ENCODE measurements at places on chromosomes 6 and 20. TPM values are rescaled to one million over a fixed set of nuclear protein-coding genes. Genes with fewer than 3 reads are reported as not detected.
A peak's percentile ranks its signal among the peaks of the same experiment; 100 is the strongest.

DNA sequence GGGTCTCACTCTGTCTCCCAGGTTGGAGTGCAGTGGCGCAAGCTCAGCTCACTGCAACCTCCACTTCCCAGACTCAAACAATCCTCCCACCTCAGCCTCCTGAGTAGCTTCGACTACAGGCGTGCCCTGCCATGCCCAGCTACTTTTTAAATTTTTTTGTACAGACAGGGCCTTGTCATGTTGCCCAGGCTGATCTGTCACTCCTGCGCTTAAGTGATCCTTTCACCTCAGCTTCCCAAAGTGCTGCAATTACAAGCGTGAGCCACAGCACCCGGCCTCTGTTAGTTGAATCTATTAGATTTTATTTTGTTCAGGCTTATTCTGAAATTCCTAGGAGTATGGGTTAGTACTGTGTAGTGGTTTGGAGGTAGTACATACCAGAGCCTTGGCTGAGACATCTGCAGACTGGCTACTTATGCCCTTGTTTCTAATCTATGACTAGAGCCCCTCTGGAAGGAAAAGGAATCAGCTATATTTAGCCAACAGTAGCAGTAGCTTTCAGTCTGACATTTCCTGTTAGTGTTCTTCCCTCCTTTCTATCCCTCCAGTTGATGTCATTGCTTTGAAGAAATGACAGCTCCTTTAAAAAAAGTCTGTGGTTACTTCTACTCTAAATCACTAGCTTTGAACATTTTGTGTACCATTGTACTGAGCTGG lies 74.4 kb downstream of the ITCH start:
- H3K27me3 ChIP-seq = no peaks in the 10 kb centered on the region
- no peak for DNase-seq
- H3K4me1 ChIP-seq = no peaks in the 10 kb centered on the region
- H3K27ac ChIP-seq = peak overlapping the region; percentile 12
- H3K36me3 ChIP-seq = peaks cover 83% of the 10 kb centered on the region

DNA sequence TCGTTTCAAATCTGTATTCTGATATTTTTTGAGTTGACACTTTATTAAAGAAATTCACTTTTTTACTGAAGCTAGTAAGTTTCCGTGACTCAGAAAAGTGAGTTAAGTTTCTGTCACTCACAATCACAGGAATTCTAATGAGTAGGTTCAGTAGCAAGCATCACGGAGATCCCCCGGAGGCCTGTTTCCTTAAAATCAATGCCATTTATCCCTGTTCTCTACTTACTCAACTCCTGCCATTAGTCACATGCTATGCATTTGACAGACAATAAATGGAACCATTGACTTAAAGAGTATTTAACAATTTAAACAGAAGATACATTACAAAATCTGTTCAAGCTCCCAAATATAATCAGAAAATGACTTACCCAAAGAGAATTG lies 9.1 kb downstream of the SLC18B1 start:
- no peak overlapping the region for H3K4me3 ChIP-seq
- no peaks in the 10 kb centered on the region for H3K36me3 ChIP-seq
- no peaks in the 10 kb centered on the region for H3K27me3 ChIP-seq
- no peak overlapping the region for H3K27ac ChIP-seq
- no peak for DNase-seq
- no peaks in the 10 kb centered on the region for H3K4me1 ChIP-seq

DNA sequence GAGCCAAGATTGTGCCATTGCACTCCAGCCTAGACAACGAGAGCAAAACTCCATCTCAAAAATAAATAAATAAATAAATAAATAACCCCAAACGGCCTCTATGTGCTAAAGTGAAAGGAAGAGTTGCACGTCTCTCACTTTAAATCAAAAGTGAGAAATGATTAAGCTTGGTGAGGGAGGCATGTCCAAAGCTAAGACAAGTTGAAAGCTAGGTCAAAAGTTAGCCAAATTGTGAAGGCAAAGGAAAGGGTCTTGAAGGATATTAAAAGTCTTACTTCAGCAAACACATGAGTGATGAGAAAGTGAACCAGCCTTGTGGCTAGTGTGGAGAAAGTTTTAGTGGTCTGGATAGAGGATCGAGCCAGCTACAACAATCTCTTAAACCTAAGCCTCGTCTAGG lies 14.3 kb downstream of the ZBP1 start:
- H3K27ac ChIP-seq = no peak overlapping the region
- H3K27me3 ChIP-seq = no peaks in the 10 kb centered on the region
- no peak overlapping the region for H3K4me3 ChIP-seq
- H3K36me3 ChIP-seq = no peaks in the 10 kb centered on the region

The CRIP3 gene
- total RNA-seq = 11.2 TPM

DNA sequence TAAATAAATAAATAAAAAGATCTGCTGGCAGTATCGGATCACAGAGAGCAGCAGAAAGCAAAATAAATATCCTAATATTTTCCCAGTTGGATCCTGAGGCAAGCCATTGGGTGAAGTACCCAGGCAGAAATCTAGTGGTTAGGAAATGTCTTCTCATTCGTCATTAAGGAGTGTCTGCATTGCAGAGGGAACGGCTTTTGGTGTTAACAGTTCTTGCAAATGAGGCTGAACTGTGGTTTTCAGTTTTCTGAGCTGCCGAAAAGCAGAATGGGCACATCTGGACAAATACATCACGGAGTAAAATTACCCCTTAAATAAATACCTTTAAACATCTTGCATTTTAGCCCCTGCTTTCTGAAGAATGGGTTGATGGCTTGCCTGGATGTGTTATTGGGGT lies 82.3 kb upstream of the MPC1 start:
- H3K4me3 ChIP-seq = no peak overlapping the region
- H3K27me3 ChIP-seq = no peaks in the 10 kb centered on the region
- H3K27ac ChIP-seq = no peak overlapping the region
- no peaks in the 10 kb centered on the region for H3K4me1 ChIP-seq
- no peaks in the 10 kb centered on the region for H3K36me3 ChIP-seq

- peak overlapping the region; percentile 98 for H3K27ac ChIP-seq
- peak overlapping the region; percentile 99 for H3K4me3 ChIP-seq
- H3K36me3 ChIP-seq = peaks cover 5% of the 10 kb centered on the region
- DNase-seq = no peak
- H3K27me3 ChIP-seq = no peaks in the 10 kb centered on the region
These were observed 359 bp downstream of the PHIP start for GRCh38 chr6:79077715-79078074.

- H3K4me1 ChIP-seq = no peaks in the 10 kb centered on the region
- DNase-seq = no peak
- no peak overlapping the region for H3K4me3 ChIP-seq
- no peaks in the 10 kb centered on the region for H3K27me3 ChIP-seq
- H3K36me3 ChIP-seq = no peaks in the 10 kb centered on the region
- no peak overlapping the region for H3K27ac ChIP-seq
These were observed 35.8 kb downstream of the ZBTB46 start for GRCh38 chr20:63795178-63795830.

The PABPC1L gene
- 142 TPM for total RNA-seq

DNA sequence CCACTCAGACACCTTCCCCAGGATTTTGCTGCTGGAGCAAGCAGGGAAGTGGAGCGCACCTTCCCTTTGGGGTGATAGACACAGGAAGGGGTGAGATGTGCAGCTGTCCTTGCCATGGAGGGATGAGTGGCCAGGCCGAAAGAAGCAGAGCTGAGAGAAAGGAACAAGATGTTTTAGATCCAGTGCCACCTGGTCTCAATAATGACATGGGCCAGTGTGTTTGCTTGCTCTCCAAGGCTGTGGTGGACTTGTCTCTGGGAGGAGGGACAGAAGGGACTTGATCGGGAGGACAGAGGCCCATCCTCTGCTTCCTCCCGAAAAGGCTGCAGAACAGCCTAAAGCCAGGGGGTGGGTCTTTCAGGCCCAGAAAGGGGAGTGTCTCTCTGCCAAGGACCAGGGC lies 61.7 kb upstream of the CCDC167 start:
- H3K4me1 ChIP-seq = peaks cover 8% of the 10 kb centered on the region
- no peak for DNase-seq
- H3K27me3 ChIP-seq = no peaks in the 10 kb centered on the region

- H3K27me3 ChIP-seq = no peaks in the 10 kb centered on the region
- peaks cover 9% of the 10 kb centered on the region for H3K4me1 ChIP-seq
- H3K27ac ChIP-seq = no peak overlapping the region
- H3K4me3 ChIP-seq = no peak overlapping the region
- no peaks in the 10 kb centered on the region for H3K36me3 ChIP-seq
These were observed 31.5 kb upstream of the ADTRP start for GRCh38 chr6:11810039-11810541.

- H3K36me3 ChIP-seq = no peaks in the 10 kb centered on the region
- no peak overlapping the region for H3K4me3 ChIP-seq
- H3K27ac ChIP-seq = no peak overlapping the region
- DNase-seq = peak; percentile 71
- H3K4me1 ChIP-seq = no peaks in the 10 kb centered on the region
These were observed 84.5 kb downstream of the SLC22A23 start for GRCh38 chr6:3372184-3372846.

The GSTA2 gene
- 1.1 TPM for total RNA-seq

The MUCL3 gene
- 0.25 TPM for total RNA-seq

GRCh38 chr6:91462241-91462640 lies 875.4 kb upstream of the MAP3K7 start:
- no peaks in the 10 kb centered on the region for H3K27me3 ChIP-seq
- H3K36me3 ChIP-seq = no peaks in the 10 kb centered on the region
- H3K4me1 ChIP-seq = no peaks in the 10 kb centered on the region
- no peak overlapping the region for H3K4me3 ChIP-seq

GRCh38 chr6:6243846-6244245 lies 76.6 kb downstream of the F13A1 start:
- H3K36me3 ChIP-seq = no peaks in the 10 kb centered on the region
- no peaks in the 10 kb centered on the region for H3K27me3 ChIP-seq
- no peak overlapping the region for H3K27ac ChIP-seq
- no peaks in the 10 kb centered on the region for H3K4me1 ChIP-seq
- no peak for DNase-seq
- H3K4me3 ChIP-seq = no peak overlapping the region

The TFAP2D gene
- total RNA-seq = not detected

- no peaks in the 10 kb centered on the region for H3K4me1 ChIP-seq
- no peak for DNase-seq
- H3K4me3 ChIP-seq = no peak overlapping the region
- no peaks in the 10 kb centered on the region for H3K27me3 ChIP-seq
These were observed 155.2 kb upstream of the PTPN1 start for GRCh38 chr20:50354721-50355589.

DNA sequence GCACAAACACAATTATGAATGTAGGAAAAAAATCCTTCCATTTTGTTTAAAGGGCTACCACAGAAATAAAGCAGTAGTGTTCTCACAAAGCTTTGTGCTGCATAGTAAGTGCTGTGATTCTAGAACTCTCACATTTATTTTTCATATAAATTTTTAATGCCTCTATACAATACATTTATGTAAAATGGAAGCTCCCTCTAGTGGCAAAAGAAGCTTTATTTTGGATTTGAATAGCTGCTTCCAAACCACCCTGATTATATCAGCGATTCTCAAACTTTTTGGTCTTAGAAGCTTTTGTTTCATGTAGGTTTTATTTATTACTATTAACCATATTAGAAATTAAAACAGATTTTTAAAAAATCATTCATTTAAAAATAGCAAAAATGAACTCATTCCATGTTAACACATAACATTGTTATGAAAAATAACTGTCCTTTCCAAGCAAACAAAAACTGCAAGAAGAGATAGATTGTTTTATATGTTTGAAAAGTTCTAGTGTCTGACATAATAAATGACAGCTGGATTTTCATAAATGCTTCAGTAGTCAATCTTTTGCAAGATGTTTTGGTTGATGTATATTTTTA lies 38.4 kb downstream of the HS3ST5 start:
- no peaks in the 10 kb centered on the region for H3K4me1 ChIP-seq
- H3K36me3 ChIP-seq = no peaks in the 10 kb centered on the region
- no peak for DNase-seq
- no peak overlapping the region for H3K4me3 ChIP-seq
- H3K27ac ChIP-seq = no peak overlapping the region
- H3K27me3 ChIP-seq = no peaks in the 10 kb centered on the region

The NMBR gene
- 0.23 TPM for total RNA-seq

GRCh38 chr20:51531141-51531710 lies 11.3 kb downstream of the NFATC2 start:
- H3K27me3 ChIP-seq = no peaks in the 10 kb centered on the region
- no peak overlapping the region for H3K27ac ChIP-seq
- H3K36me3 ChIP-seq = no peaks in the 10 kb centered on the region
- H3K4me1 ChIP-seq = no peaks in the 10 kb centered on the region
- H3K4me3 ChIP-seq = no peak overlapping the region

The IL17A gene
- not detected for total RNA-seq

DNA sequence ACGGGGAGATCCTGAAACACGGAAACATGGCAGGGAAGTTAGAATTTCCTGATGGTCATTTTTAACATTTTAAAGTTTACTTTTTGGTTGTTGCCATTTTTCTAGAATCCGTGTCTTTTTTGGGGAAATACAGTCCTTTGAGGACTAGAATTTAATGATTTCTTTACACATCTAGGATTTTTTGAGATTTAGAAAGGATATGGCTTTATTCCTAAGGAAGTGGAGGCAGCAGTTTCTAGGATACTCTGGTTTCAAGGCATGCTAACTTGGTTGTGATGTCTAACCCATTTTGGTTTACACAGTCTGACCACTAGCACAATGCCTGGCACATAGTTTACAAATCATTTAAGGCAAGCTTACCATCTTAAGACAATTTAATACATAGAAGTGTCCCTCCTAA lies 1.1 kb upstream of the ZBTB2 start:
- H3K4me1 ChIP-seq = peaks cover 4% of the 10 kb centered on the region
- no peak overlapping the region for H3K27ac ChIP-seq
- no peaks in the 10 kb centered on the region for H3K27me3 ChIP-seq
- no peak for DNase-seq

The RBM38 gene
- total RNA-seq = 32.9 TPM

DNA sequence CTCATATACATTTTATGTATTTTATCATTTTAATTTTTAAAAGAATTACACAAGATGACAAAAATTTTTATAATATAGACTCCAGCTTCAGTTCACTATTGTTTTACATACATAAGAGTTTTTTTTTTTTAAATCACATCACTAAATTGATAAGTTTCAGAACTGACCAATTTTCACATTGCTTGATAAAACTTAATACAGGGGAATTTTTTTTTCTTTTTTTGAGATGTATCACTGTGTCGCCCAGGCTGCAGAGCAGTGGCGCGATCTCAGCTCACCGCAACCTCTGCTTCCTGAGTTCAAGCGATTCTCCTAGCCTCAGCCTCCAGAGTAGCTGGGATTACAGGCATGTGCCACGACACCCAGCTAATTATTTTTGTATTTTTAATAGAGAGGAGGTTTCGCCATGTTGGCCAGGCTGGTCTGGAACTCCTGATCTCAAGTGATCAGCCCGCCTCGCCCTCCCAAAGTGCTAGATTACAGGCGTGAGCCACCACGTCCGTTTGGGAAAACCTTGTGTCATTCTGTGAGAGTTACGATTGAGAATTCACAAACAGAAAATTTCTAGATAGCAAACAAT lies 36.6 kb upstream of the BTN3A2 start:
- no peaks in the 10 kb centered on the region for H3K4me1 ChIP-seq
- peak; percentile 67 for DNase-seq
- H3K27me3 ChIP-seq = peaks cover 30% of the 10 kb centered on the region
- no peak overlapping the region for H3K27ac ChIP-seq

The CYB5R4 gene
- 20.9 TPM for total RNA-seq

- peak; percentile 70 for DNase-seq
- H3K27me3 ChIP-seq = no peaks in the 10 kb centered on the region
- no peaks in the 10 kb centered on the region for H3K36me3 ChIP-seq
- peak overlapping the region; percentile 59 for H3K4me3 ChIP-seq
- H3K4me1 ChIP-seq = no peaks in the 10 kb centered on the region
- no peak overlapping the region for H3K27ac ChIP-seq
These were observed 11.1 kb upstream of the SERINC1 start for GRCh38 chr6:122482750-122483080.

GRCh38 chr6:41161851-41162552 lies 914 bp downstream of the TREM2 start:
- no peaks in the 10 kb centered on the region for H3K4me1 ChIP-seq
- no peak overlapping the region for H3K4me3 ChIP-seq
- DNase-seq = no peak

Data from endodermal cell (in vitro differentiated cells).